ENCODE measurements at places on chromosomes 1 and 21.

DNA sequence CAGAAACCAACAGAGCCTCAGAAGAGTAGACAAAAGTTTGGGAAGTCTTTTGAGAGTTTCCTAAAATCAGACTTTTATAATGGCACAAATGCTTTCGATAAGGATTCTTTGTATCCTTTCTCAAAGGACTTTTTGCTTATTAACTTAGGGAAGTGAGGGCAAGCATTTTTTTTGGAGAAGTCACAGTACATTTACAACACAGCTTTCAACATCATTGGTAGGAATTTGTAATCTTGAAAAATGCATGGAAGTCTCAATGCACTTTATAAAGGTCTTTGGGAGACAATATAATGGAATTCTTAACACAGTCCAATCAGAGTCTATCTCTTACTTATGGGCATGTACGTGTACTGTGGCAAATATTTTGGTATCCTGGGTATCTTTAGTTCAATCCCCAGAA lies 325.8 kb upstream of the NR5A2 start:
- DNase-seq, result no peak

- DNase-seq, result no peak
Observed at GRCh38 chr21:45889256-45889655, 92.3 kb upstream of the COL6A1 start.

GRCh38 chr1:156908541-156908940 lies 11.9 kb upstream of the LRRC71 start:
- DNase-seq, result no peak

DNA sequence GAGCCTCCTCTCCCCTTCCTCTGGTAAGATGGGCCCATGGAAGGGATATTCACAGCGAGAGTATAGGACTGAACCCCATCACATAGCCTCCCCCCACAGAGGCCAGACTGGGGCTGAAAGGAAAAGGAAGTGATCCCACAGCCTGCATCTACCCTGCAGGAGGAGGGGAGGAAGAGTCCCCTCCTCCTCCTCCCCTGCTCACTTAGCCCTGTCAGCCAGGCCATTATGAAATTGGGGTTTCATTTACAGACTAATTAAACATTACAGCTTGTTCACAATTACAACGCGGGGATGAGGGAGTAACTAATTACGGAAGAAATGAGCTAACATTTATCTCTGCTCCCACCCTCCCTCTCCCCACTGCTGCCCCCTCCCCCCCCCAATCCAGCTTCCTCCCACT lies 25.4 kb downstream of the DMAP1 start:
- no peak for DNase-seq

- no peak for DNase-seq
Observed at GRCh38 chr1:94047949-94048348, 73.0 kb downstream of the ABCA4 start.

- DNase-seq, result no peak
Observed at GRCh38 chr1:178389441-178389840, 107.3 kb downstream of the CLEC20A start.

- DNase-seq, result no peak
Observed at GRCh38 chr1:188708795-188709535, 1768.7 kb downstream of the BRINP3 start.

GRCh38 chr1:61648983-61649742 lies 75.8 kb downstream of the TM2D1 start:
- DNase-seq, result no peak

DNA sequence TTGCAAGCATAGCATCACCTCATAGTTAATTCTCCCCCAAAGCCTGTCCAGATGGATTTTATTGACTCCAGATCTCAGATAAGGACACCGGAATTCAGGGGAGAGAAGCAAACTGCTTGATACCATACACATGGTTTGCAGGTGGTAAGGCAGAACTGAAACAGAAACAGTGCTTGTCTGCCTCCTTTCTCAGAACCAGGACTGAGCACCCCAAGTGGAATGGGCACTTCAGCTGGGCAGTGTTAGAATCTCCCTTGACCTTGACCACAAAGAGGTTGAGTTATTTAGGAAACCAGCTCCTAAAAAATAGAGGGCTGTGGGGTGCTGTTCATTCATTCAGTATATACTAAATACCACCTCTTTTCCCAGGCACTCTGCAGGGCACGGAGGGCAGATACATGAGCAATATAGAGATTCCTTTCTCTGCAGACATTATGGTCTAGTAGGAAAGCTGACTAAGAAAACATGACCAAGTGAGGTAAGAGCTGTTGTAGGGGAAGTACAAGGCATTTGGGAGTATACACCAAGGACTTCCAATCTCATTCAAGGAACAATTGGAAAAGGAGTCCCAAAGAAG lies 185.2 kb downstream of the C1orf94 start:
- no peak for DNase-seq

- DNase-seq, result no peak
Observed at GRCh38 chr1:176904057-176904751, 260.3 kb downstream of the ASTN1 start.

DNA sequence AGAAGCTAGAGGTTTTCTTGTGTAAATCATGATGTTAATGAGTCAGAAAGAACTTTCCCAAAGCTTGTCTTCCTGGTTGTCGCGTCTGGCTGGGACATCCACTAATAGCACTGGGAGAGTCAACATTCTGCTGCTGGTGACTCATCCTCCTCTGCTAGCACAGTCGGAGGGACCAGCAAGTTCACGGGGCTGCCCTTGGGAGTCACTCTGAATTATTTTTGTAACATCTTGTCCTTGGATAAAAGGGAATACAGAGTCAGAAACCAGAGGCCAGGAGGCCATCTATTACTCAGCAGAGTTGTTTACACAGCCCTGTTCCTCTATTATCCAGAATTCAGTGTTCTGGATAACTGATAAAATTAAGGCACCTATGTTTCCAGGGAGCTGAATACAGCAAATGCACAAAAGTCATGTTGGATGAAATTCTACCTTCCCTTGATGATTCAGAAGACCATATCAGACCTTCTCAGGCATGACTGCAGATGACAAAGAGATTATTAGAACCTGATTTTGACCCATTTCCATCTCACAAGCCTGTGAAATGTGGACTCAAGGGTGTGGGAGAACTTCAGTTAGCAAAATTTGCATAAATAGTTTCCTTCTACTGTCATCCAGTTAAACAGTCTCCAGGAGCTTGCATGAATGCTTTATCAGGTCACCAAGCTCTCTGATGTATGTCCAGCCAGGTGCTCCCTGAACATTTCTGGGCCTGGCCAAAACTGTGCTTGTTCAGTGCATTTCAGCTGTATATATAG lies 68.1 kb downstream of the JAK1 start:
- DNase-seq, result peak; percentile 20

DNA sequence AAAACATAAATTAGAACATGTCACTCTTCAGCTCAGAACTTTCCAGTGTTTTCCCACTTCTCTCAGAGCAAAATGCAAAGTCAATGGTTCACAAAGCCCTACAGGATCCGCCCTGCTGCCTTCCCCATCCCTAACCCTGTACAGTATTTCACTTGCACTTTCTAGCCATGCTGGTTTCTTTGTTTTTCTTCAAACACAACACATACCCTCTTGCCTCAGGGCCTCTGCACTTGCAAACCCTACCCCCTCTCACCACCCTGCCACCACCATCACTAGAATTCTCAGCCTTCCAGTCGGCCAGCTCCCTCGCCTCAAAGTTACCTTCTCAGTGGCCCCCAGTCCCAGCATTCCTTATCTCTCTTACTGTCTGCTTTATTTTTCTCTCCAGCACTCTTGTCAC lies 17.6 kb downstream of the TEX35 start:
- no peak for DNase-seq

DNA sequence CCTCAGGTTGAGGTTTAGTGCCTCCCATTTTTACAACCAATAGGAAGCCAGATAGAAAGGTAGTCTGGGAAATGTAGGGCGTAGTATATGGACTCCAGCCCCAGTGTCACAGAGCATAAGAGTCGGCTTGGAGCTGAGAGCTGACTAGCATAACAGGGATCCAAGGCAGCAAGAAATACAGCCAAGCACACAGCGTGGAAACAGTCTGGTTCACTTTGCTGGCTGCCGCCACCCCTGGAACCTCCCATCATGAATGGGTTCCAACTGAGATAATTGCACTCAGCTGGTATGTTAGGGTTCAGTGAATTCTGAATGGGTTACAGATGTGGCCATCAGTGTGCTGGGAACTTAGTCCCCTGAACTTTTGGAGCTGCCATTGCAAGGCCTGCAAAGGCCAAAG lies 76.7 kb upstream of the GPR88 start:
- no peak for DNase-seq

DNA sequence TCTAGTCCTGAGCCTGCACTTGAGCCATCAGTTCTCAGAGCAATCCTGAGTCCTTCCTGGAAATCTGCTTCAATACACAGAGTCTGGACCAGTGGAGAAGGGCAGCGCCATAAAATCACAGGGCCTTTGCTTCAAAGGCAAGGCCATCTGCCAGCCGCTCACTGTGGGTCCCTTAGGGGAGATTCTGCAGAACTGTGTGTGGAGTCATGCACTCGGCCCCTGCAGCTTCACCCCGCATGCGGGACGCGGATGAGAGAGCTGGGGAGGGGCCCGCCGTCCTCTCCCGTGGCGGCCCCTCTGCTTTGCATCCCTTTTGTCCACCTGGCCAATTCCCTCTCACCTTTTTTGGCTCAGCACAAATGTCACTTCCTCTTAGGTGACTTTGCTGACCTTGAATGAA lies 311.2 kb upstream of the VAMP3 start:
- DNase-seq, result no peak

DNA sequence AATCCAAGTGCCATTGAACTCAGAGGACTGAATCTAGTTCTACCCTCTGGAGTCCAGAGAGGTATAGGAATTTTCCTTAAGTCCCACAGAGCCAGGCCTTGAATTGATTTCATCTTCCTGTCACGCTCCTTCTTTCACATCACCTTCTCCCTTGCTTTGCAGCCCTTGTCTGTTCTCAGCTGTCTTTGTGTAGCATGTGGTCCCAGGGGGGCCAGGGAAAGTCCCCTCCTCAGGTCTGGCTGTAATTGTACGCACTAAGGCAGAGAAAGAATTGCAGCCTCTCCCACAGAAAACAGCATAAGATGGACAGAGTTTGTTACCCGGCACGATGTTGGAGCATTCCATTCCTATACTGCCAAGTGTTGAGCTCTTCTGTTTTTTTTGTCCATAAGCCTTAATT lies 153.6 kb downstream of the FAM78B start:
- no peak for DNase-seq

- DNase-seq, result no peak
Observed at GRCh38 chr1:221719987-221720386, 21.9 kb downstream of the DUSP10 start.

DNA sequence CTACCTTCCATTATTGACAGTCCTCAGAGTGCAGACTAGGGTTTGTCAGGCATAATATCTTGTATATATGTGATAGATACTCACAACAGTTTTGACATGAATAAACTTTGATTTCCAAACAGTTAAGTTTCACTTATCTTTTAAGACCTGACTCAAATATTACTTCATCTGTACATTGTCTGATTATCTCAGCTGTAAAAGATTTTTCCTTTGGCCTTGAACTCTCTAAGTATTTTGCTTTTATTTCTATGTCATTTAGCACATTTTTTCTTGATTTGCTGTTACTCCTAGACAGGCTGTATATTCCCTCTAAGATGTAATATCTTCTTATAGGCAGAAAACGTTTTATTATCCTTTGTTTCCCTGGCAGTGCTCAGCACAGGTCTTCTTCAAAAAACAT lies 65.6 kb upstream of the DMRTA2 start:
- no peak for DNase-seq

DNA sequence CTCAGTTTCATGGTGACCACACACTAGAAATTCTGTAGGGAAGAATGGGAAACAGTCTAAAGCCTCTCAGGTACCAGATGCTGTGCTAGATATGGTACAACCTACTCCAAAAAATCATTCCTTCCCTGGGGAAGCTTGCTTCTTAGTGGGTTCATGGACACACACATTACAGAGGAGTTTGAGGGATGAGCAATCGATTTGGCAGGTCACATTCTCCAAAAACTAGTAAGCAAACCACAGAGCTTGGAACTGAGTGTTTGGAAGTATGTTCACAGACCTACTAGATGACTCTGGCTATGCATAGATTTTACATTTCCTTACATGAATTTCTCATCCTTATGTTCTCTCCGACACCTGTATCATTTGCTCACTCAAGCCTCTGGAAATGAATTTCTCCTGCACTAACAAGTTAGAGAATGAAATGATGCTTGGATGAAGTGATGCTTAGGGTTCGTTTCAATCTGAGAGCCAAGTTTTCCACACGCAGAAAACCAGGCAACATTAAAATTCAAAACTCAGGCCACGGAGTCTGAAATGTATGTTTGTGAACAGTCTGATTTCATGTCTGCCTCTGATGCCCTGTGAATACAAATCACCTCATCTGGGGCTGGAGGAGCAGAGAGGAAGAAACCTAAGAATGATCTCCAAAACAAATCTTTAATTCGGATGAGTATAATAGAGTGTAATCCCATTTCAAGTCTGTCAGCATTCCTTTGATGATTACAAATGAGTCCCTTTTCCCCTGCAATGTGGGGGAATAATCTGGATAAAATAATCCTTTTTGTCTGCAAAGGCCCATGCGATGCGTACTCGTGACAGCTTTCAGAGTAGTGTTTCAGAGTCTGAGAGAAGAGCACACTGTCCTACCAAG lies 11.0 kb downstream of the EVA1C start:
- DNase-seq, result no peak

DNA sequence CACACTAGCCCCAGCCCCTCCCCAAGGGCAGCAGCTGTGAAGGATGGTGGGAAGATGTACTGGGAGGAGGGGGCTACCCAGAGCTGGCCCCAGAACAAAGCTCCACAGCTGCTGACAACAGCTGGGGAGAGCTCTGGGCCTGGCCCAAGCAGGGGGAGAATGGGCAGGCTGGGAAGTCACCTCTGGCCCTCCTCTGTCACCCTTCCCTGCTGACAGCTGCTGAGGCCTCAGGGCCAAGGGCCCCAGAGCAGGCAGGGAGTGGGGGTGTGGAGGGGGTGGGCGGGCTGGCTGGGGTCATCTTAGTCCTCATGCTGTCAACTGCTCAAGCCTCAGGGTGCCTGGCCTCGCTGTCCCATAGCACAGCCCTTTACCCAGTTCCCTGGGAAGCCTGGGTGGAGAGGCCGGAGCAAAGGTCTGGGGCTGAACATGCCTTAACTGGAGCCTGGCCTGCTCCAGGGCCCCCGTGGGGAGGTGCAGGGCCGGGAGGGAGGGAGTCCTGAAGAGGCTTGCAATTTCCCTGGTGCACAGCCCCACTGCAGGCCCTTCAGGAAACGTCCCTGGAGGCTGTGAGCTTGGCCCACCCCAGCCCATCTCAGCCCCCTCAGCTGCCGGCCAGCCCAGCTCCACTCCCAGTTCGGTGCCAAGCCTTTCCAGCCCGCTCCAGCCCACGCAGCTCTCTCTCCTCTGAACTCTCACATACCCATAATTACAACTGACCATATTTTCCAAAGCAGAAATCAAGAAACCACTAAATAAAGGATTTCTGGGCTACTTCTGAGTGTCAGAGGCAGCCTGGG lies 25.7 kb downstream of the HSPG2 start:
- no peak for DNase-seq

DNA sequence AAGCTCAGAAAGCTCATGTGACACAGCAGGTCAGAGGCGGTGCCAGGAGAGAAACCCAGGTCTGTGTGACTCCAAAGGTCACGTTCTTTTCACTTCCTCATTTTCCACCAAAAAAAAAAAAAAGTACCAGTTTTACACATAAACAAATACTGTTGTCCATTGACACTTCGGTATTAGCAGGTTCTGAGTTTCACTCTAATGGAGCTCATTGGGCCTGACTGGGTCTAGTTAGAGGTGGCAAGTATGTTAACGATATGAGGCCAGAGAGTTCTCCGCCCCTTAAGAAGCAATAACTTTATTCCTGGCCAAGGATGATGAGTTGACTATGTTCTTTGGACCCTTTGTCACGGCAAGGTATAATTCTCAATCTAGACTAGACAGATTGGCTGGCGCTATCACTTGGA lies 30.0 kb upstream of the SDE2 start:
- no peak for DNase-seq

Data from activated T-helper 1 cell treated with anti-CD3 and anti-CD28 coated beads, Interleukin-2, amount 50 U/mL, for 16 hours (primary cell).